Stimulated activated CD8-positive, alpha-beta memory T cell treated with anti-CD3 and anti-CD28 coated beads, Interleukin-7, amount 100 ng/mL, for 24 hours (primary cell): ENCODE measurements at places on chromosomes 5 and 9.

DNA sequence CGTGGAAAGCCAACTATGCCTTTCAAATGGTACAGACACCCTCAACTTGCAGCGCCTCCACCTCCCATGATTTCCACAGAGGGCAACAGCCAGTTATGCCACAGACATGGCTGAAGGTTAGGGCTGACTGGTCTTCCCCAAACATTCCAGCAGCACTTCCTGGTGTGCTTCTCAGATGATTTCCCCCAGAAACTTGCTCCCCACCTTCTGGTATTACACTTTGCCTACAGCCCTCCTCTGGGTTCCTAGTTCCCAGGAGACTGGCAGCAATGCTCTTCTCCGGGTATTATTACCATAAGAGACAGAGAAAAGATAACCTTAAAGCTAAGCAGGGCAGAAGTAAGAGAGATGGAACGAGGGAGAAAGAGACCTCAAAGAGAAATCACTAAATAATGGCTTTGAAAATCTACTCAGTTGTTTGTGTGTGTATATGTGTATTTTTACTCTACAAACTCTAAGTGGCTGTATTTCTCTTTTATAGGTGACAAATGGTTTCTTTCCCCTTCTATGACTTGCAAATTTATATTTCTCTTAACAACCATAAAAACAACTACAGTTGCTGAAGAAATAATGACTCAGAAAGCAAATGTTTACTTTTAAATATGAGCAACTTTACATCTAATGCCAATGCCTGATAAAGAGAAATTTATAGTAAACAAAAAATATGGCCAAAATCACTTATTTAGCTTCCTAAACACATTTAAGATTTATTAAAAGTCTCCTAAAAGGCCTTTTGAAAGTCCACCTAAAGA, 133.8 kb downstream of the PDE4D start:
- DNase-seq, result no peak

GRCh38 chr5:14156290-14156649, 13.1 kb downstream of the TRIO start:
- DNase-seq, result no peak

DNA sequence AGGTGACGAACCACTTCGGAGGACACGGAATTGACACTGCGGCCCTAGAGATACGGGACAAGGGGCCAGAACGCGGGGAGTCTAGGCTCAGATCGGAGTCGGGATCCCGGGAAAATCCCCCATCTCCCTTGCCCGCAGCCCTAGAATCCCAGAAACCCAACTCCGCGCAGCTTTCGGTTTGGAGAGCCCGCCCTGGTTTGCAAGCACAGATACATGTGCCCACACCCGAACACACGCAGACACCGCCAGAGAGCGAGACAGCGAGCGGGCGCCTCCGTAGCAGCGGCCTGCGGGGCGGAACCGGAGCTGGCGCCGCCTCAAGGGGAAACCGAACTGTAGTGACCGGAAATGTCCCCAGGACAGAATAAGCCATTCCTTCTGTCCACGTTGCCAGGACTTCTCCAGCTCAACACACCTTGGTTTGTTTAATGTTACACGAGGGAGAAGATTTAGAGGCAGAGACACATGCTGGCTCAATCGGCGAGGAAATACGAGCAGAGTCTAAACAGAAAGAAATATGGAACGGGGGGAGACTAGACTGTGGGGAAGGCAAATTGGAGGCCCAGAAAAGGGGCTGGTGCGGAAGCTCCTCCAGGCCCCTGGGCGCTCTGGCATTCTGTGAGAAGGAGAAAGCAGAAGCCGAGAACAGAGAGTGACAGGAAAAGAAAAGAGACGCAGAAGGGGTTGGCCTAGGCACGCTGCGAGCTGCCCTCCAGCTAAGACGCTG, 2.9 kb upstream of the PAX5 start:
- no peak for DNase-seq

DNA sequence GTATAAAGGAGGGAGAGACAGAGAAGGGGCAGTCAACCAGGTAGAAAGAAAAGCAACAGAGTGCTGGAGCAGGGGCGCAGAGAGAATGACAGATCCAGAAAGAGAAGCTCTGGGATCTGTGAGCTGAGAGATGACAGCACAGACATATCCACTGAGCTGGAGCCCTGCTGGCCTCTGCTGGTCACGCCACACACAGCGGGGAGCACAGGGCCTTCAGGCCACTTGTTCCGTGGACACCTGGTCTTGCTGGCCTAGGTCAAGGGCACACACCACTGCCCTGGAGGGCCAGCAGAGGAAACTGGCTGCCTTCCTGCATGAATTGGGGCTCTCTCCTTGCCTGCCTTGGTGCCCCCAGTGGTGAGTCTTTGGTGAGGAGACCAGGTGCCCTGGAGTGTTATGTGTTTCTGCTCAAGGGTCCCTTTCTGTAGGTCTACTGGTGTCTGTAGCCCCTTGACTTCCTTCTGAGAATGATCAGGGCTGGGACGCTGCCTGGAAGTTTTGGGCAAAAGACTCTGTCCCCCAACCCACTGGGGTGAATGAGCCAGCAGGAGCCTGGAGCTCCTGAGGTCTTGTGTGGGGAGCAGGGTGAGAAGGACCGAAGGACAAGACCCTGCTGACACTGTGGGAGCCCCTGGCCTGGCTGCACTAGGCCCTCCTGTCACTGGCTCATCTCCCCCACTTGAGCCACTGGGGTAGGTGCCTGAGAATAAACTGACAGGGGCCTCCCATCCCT, 59.2 kb upstream of the ADAMTS2 start:
- DNase-seq, result no peak

GRCh38 chr9:73234008-73234360, 82.3 kb downstream of the ANXA1 start:
- DNase-seq, result no peak

DNA sequence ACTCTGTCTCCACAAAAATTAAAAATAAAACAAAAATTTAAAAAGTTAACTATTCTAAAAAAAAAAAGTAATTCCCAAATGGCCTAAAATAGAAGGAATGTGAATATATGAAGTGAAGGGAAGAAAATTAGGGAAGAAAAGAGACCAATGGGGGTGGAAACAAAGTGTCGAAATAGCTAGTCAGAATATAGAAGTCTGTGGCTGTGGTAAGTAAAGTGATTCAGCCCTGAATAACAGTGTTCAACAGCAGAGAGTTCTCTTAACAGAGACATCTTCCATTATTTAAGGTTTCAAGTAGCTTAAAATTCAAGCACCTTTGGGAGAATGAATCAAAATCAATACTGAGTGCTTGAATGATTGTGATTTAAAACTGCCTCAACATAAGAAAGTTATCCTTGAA, 51.7 kb downstream of the LPAR1 start:
- DNase-seq, result no peak
